Cortex of kidney (tissue), 1 donor: ENCODE measurements at places on chromosomes 12 and 14.

- no peak for DNase-seq
Measured at GRCh38 chr14:61555056-61555838, 140.1 kb upstream of the HIF1A start.

DNA sequence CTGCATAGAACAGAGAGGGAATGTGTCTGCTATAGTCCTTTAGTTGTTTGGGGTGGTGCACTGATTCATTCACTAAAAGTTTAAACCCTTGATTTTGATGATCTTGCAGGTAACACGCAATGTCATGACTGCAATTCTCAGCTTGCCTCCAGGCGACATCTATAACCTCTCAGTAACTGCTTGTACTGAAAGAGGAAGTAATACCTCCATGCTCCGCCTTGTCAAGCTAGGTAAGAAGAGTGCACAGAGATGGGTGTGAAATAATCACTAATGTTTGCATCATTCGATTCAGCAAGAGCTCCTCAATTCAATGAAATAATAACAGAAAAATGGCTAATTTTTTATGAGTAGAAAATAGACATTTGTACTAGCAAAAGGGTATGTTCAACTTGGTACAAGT lies 203.7 kb downstream of the PTPRO start:
- DNase-seq: no peak

DNA sequence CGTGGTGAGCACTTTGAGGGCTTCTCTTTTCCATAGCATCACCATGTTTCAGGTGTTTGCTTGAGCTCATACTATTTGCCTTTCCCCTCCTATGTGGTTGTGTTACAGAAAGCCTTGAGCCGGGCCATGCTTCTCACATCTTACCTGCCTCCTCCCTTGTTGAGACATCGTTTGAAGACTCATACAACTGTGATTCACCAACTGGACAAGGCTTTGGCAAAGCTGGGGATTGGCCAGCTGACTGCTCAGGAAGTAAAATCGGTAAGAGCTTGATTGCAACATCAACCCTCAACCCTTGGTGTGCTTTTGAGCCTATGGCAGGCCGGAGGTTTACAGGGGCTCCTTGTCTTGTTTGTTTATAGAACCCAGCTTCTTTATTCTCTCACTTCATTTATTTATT lies 8.1 kb downstream of the LETMD1 start:
- no peak for DNase-seq

DNA sequence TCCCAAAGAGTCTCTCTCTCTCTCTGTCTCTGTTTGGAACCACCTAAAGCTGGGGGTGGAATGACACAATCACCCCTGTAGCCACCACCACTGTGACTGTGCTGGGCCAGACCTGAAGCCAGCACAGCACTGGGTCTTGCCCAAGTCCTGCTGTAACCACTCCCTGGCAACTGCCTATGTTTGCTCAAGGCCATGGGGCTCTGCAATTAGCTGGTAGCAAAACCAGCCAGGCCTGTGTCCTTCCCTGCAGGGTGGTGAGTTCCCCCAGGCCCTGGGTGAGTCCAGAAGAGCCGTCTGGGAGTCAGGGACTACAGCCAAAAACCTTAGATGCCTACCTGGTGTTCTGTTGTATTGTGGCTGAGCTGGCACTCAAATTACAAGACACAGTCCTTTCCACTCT lies 50.8 kb downstream of the DGLUCY start:
- no peak for DNase-seq

DNA sequence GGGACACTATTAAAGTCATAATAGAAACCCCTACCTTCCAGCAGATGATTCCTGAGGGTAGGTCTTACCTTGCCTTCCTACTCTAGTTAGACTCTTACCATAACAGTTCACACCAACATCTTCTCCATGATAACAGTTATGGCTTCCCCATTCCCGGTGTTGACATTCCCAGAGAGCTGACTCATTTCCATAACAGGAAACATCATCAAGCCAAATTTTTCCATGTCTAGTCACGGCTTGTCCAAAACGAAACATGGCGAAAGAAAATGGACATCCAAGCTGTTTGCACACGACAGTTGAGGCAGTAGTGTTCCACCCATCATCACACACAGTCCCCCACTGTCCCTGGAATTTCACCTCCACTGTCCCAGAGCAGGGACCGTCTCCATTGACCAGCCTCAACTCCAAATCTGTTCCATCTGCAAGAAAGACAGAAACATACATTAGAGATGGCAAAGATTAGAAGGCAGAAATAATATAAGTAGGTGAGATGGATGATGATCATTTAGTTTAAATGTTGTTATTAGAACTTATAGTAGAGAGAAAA lies 10.6 kb downstream of the CD163L1 start:
- DNase-seq: no peak

DNA sequence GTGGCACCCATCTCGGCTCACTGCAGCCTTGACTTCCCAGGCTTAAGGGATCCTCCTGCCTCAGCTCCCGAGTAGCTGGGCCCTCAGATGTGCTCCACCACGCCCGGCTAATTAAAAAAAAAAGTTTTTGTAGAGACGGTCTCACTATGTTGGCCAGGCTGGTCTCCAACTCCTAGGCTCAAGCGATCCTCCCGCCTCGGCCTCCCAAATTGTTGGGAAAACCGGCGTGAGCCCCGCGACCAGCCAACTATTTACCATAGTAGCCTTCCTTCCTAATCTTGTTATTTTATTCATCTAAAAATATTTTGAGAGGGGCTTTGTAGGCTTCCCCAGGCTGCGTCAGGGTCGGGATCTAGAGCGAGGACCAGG lies 25.4 kb upstream of the YY1 start:
- DNase-seq: no peak

GRCh38 chr14:100039903-100040302 lies 25.3 kb upstream of the EVL start:
- no peak for DNase-seq

GRCh38 chr12:25266497-25266896 lies 15.8 kb upstream of the KRAS start:
- DNase-seq: no peak

DNA sequence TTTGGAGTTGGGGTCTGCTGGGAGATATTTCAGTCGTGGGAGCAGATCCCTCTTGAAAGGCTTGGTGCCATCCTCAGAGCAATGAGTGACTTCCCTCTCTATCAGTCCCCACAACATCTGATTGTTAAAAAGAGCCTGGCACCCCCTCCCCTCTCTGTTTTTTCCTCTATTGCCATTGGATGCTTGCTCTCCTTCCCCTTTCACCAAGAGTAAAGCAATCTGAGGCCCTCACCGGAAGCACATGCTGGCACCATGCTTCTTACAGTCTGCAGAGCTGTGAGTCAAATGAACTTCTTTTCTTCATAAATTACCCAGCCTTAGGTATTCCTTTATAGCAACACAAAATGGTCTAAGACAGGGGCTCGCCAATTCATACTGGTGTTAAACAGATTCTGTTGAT lies 99.1 kb upstream of the CCND2 start:
- no peak for DNase-seq

DNA sequence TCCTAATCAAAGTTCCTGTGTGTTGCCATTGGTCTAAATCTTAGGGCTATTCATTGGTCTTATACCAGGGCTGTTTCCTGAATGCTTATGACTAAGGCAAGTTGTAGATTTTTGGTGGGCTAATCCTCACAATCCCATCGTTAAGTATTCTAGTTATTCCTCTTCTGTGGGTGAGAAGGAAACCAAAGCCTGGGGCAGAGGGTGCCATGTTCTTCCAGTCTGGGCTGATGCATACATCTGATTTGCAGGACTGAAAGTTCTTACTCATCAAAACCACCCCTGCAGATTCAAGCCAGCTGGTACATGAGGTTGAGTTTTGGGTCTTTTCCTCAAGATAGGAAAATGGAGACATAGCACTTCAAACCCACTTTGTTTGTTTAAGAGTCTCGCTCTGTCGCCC lies 25.7 kb downstream of the PPP1CC start:
- DNase-seq: no peak

- no peak for DNase-seq
Measured at GRCh38 chr14:64649383-64649998, 54.7 kb upstream of the PLEKHG3 start.

DNA sequence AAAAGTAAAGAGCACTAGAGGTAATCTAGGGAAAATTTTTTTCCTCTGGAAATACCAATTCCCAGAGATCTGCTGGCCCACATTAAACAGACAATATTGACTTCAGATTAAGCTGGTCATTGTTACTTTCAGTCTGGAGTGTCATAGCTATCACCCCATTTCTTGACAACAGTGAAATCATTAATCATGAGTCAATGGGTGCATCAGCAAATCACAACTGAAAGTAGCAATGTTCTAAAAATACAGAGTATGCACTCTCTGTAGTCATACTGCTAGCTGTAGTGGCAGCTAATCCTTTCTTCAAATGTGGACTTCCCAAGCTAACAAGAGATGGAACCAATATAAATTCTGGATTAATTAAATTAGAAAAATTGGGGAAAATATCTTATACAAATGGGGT lies 129.9 kb downstream of the CPNE8 start:
- DNase-seq: no peak

GRCh38 chr12:94714378-94715114 lies 64.2 kb upstream of the TMCC3 start:
- no peak for DNase-seq

DNA sequence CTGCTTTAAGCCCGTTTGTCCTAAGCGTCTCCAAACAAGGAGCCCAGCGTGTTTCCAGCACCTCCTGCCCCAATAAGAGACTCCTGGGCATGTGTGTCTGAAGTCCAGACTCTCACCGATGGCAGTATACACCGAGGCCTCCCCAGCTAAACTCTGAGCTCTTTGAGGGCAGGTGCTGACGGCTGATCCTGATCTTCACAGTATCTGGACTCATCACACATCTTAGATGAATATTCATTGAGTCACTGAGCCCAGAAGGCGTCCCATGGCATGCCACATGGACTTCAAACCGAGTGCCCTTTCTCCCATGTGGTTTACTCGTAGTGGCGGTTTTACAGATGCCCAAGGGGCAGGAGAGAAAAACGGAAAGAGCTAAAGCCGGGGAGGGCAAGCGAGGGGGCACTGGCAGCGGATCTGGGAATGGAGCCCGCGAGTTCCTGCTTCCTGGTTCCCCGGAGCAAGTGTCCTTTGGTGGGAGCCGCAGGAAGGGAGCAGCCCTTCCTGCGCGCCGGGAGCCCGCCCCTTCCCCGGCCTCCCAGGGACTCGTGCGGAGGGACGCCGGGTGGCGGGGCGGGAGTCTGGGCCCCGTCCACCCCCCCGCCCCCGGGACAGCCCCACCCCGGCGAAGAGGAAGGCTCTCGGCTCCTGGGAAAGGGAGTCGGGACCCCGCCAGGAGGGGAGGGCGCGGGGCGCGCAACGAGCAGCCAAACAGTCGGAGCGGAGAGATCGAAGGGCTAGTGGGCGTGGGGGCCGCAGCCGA lies 585 bp upstream of the TEAD4 start:
- DNase-seq: no peak

- DNase-seq: no peak
Measured at GRCh38 chr12:94266796-94267536, 118.6 kb downstream of the PLXNC1 start.

DNA sequence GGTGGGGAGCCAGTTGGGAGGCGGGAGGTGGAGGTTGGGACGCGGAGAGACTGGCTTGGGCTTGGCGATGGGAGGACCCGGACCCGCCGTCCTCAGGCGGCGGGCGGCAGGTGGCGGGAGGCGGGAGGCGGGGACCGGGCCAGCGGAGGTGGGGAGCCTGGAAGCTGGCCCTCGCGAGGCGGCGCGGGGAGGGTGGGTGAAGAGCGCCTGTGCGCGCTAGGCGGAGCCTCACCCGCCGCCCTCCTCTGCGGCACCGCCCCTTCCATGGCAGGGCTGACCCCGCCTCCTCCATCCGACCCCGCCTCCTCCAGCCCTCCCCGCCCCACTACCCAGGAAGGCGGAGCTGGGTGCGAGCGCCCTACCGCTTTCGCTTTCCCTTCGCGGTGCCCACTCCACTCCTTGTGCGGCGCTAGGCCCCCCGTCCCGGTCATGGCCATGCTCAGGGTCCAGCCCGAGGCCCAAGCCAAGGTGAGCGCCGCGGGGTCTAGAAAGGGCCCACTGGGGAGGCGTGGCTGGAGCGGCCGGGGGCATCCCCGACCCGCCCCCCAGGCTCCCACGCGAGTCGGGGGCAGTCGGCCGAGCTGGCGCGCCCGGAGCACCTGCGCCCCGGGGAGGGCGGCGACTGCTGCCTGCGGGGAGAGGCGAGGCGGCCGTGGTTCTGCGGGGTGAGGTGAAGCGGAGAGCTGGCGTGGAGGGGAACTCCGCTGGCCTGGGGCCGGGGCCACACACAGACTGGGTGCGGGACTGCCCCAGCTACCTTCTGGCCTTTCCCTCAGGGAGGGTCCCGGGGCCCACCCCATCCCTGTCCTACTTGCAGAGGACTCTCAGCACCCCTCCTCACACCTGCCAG lies at the start of gene PSME1:
Gene PSME1, plus strand, starts transcription at position 361 of the 850 bp plus-strand sequence. Its CDS starts 69 bp downstream, at position 430.
- no peak for DNase-seq

- no peak for DNase-seq
Measured at GRCh38 chr12:91383099-91383498, 200.5 kb upstream of the DCN start.

GRCh38 chr14:103073367-103073875 lies 10.6 kb upstream of the LBHD2 start:
- no peak for DNase-seq

DNA sequence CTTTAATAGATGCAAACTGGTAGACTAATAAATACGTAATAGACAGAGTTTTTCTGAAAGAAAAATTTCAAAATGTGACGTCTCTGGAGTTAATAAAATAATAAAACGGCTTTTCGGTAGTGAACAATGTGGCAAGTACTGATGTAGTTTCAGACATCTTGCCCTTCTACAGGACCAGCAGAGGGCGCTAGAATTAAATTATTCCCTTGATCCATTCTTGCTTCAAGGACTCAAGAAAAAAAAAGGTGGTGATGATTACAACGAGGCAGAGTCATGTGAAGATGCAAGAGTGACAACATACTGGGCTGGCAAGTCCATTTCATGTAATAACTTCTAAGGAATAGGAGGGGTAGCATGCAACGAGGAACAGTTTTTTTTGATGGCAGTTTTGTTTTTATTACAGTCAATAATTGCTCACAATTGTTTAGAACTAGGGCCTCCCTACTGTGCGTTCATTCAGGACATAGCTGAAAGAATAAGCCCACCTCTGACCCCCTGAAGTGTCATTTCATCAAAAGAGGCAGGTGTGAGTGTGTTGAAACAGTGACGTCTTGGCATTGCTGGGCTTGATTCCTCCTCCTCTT lies 101.0 kb upstream of the GZMB start:
- no peak for DNase-seq

- DNase-seq: no peak
Measured at GRCh38 chr14:54333511-54333910, 63.3 kb upstream of the CDKN3 start.

DNA sequence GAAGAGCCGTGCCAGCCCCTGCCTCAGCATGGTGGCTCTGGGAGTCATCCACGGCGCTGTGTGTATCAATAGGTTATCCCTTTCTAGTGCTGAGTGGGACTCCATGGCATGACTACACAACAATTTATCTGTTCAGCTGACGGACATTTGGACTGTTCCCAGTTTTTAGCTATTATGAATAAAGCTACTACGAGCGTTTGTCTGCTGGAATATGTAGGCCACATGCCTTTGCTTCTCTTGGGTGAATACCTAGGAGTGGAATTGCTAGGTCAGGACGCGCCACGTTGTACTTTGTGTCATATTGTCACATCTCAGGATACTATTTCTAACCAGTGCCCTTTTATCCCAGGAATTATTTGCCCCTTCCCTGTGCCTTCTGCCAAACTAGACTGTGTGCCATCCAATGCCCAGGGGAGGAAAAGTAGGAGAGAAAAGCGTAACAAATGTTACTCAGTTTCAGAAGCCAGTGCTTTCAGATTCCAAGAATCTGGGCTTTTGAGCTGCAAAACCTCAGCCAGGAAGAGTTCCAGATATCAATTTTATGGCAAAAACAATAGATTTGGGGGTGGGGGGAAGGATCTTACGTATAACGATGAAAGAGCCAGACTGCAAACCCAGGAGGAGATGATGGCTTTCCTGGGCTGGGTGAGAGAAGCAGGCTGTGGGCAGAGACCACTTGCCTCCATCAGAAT lies 62.5 kb upstream of the NCOR2 start:
- no peak for DNase-seq

GRCh38 chr12:68559984-68560850 lies 50.5 kb upstream of the RAP1B start:
- DNase-seq: no peak
